ENCODE measurements at places on chromosomes 2 and 18. TPM values are rescaled to one million over a fixed set of nuclear protein-coding genes. Genes with fewer than 3 reads are reported as not detected.

Gene GFPT1
- 90.5 TPM for total RNA-seq

Gene IL36B
- total RNA-seq = not detected

Gene AMER3
- not detected for total RNA-seq

Gene RAB6C
- total RNA-seq = under 0.01 TPM

Gene ACOXL
- not detected for total RNA-seq

Gene TLX2
- under 0.01 TPM for total RNA-seq

Gene FN1
- total RNA-seq = 5,379 TPM

Gene SLC35F6
- total RNA-seq = 30.3 TPM

Gene CWC22
- total RNA-seq = 16.3 TPM

Gene ZC3H6
- 5.1 TPM for total RNA-seq

Gene ZEB2
- 45.4 TPM for total RNA-seq

Gene SP140
- not detected for total RNA-seq

Gene IL1RL2
- 1.7 TPM for total RNA-seq

Gene CYTIP
- total RNA-seq = 5.9 TPM

Gene FRZB
- total RNA-seq = under 0.01 TPM

Gene ACMSD
- 0.28 TPM for total RNA-seq

Gene LYG1
- 0.85 TPM for total RNA-seq

Gene KIDINS220
- total RNA-seq = 72.5 TPM

Gene LMAN2L
- total RNA-seq = 31.9 TPM

Gene NOL4
- 0.38 TPM for total RNA-seq

Gene FBLN7
- 7.6 TPM for total RNA-seq

Gene SPOPL
- 19.7 TPM for total RNA-seq

Gene GPR45
- not detected for total RNA-seq

Gene CGREF1
- total RNA-seq = 14.9 TPM

Gene FNDC4
- 24.5 TPM for total RNA-seq

Gene C2orf72
- total RNA-seq = 0.38 TPM

Gene ARHGEF33
- 0.85 TPM for total RNA-seq

Gene FBXO15
- total RNA-seq = 0.38 TPM

Gene CNDP1
- total RNA-seq = not detected

Gene SOS1
- total RNA-seq = 7.9 TPM

Gene KLHL30
- total RNA-seq = 1.7 TPM

Gene EML6
- 0.58 TPM for total RNA-seq
